Tibial nerve (tissue), 4 donors: ENCODE measurements at places on chromosomes 12 and 14. TPM values are rescaled to one million over a fixed set of nuclear protein-coding genes. Genes with fewer than 3 reads are reported as not detected.

DNA sequence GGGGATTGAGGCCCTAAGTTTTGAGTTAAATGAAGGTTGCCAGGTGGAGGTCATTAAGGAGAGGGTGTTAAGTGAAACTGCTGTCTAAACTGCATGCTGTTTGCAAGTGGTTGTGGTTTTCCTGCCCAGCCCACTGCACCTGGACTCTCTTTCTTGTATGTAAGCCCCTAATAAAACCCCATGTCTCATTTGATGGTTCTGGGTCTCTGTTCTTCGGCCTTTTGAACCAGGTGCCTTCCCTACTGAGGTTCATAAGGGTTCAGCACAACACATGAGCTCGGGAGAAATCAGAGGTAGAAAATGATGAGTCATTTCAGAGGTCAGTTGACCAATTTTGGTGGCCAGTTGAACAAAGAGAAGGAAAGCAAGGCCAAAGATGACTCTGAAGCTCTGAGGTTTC is 382.5 kb downstream of the RPS29 start:
- no peaks in the 10 kb centered on the region for H3K27me3 ChIP-seq
- no peaks in the 10 kb centered on the region for H3K4me1 ChIP-seq
- H3K27ac ChIP-seq: no peak overlapping the region
- DNase-seq: no peak

DNA sequence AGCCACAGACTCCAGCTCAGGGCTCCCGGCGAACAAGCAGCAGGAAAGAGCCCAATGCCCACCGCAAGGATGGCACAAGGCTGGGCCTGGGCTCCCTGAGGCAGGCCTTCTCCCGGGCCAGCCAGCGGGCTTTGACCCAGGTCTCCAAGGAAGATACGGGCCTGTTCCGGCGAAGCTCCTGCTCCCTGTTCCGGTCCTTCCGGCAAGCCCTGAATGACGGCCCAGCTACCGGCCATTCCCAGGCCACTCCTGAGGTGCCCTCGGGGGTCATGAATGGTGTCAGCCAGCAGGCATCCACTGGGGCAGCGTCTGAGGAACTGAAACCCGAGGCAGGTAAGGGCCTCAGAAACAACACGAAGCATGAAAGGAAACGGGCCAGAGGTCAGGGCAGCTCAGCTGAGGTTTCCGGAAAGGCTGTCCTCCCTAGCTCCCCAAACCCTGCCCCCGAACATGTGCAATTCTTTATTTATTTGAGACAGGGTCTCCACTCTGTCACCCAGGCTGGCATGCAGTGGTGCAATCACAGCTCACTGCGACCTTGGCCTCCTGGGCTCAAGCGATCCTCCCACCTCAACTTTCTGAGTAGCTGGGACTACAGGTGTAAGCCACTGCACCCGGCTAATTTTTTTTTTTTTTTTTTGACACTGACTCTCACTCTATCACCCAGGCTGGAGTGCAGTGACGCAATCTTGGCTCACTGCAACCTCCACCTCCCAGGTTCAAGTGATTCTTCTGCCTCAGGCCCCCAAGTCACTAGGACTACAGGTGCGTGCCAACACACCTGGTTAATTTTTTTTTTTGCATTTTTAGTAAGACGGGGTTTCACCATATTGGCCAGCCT is 6.0 kb downstream of the EXOC3L4 start:
- no peaks in the 10 kb centered on the region for H3K36me3 ChIP-seq
- H3K27me3 ChIP-seq: peaks cover 44% of the 10 kb centered on the region
- no peak overlapping the region for H3K27ac ChIP-seq
- H3K4me1 ChIP-seq: no peaks in the 10 kb centered on the region

DNA sequence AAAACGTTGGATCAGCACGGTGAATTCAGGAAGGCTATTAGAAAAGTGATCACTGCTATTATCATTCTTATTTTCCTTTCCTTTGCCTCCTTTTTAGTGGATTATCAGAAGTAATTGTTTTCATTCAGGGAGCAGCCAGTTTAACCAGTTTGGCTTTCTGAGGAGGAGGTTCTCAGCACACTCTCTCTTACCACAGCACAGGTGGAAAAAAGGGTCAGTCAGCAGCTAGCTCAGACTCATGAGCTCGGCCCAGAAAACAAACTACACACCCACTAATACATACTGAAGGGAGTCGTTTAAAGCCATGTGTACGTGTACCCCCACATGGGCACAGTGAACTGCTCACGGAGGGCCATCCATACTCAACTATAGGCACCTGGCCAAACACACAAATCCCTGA is 23.2 kb upstream of the MAGOHB start:
- H3K36me3 ChIP-seq: no peaks in the 10 kb centered on the region
- H3K27ac ChIP-seq: no peak overlapping the region
- no peaks in the 10 kb centered on the region for H3K27me3 ChIP-seq
- no peak for DNase-seq

GRCh38 chr14:41418851-41419250 is 187.8 kb upstream of the LRFN5 start:
- no peak for DNase-seq
- H3K4me1 ChIP-seq: no peaks in the 10 kb centered on the region
- H3K4me3 ChIP-seq: no peak overlapping the region
- H3K27ac ChIP-seq: no peak overlapping the region

DNA sequence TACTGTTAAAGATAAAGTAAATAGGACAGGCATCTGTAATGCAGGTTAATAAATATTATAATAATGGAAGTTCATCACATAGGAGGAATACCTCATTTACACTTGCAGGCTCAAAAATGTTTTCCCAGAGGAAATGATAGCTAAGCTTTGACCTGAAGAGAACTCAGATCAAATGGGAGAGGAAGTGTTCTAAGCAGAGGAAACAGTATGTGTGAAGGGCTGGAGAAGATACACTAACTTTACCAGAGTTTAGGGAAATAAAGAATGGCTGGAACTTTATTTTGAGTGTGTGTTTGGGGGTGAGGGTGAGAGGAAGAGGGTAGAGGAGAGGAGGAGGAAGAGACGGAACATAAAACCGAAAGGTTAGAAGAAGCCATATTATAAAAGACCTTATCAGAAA is 34.0 kb upstream of the AP4S1 start:
- no peaks in the 10 kb centered on the region for H3K4me1 ChIP-seq
- DNase-seq: no peak
- no peak overlapping the region for H3K4me3 ChIP-seq
- no peak overlapping the region for H3K27ac ChIP-seq
- H3K27me3 ChIP-seq: no peaks in the 10 kb centered on the region

DNA sequence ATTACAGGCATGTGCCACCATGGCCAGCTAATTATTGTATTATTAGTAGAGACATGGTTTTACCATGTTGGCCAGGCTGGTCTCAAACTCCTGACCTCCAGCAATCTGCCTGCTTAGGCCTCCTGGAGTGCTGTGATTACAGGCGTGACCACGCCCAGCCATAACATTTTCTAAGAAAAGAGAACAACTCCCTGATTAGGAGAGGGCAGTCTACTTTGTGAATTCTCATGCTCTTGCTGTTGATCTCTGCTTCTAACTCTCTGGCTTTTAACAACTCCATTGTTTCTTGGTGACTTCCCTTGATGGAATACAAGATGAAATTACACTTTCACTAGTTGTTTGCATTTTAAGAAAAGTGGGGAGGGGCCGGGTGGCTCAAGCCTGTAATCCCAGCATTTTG is 33.6 kb downstream of the SSH1 start:
- H3K36me3 ChIP-seq: no peaks in the 10 kb centered on the region
- DNase-seq: no peak
- H3K4me3 ChIP-seq: peak overlapping the region; percentile 44

- H3K27me3 ChIP-seq: no peaks in the 10 kb centered on the region
- no peak overlapping the region for H3K4me3 ChIP-seq
- peak overlapping the region; percentile 83 for H3K27ac ChIP-seq
- no peaks in the 10 kb centered on the region for H3K36me3 ChIP-seq
- no peaks in the 10 kb centered on the region for H3K4me1 ChIP-seq
- DNase-seq: peak; percentile 35
Observed at GRCh38 chr12:67681105-67681778, 32.7 kb downstream of the DYRK2 start.

DNA sequence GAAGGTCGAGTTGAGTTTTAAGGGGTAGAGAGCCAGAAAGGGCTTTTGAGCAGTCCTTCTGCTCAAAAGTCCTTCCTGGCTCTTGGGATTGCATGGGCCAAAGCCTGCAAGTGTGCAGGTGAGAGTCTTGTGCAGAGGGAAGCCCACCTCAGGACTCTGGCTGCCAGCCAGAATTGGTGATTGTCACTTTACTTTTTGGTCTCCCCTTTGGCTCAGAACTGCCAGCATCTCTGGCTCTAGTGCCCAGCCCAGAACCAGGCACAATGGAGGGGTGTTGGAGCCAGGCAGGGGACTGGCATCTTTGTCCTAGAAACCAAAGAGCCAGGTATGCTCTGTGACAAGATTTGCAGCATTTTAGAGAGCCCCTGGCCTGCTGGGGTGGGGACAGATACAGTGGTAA is 23.5 kb downstream of the FAM222A start:
- no peaks in the 10 kb centered on the region for H3K4me1 ChIP-seq
- no peak overlapping the region for H3K4me3 ChIP-seq
- no peaks in the 10 kb centered on the region for H3K27me3 ChIP-seq
- no peaks in the 10 kb centered on the region for H3K36me3 ChIP-seq
- no peak for DNase-seq

DNA sequence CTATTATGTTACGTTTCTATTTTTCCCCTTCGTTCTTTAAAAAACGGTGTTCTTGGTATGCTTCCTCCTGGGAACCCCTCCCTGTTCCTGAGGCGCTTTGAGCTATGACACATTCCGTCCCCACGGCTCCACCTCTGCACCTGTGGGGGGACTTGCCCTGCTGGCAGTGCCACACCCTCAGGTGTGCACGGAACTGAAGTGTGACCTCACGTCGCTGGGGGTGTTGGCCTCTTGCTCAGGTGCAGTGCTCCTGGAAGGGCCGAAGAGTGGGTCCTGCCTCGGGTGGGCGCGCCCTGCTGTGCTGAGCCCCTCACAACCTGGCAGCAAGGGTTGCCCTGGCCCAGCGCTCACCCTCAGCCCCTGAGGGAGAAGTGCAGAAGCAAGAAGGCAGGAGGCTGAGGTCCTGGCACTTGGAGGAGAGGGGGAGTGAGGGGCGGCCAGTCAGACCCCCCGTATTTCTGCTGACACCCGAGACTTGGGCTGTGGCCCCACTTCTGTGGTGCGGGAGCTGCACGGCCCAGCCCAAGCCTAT is 4.9 kb downstream of the AMN start:
- peaks cover 13% of the 10 kb centered on the region for H3K36me3 ChIP-seq
- peaks cover 79% of the 10 kb centered on the region for H3K27me3 ChIP-seq
- H3K4me1 ChIP-seq: peaks cover 50% of the 10 kb centered on the region

DNA sequence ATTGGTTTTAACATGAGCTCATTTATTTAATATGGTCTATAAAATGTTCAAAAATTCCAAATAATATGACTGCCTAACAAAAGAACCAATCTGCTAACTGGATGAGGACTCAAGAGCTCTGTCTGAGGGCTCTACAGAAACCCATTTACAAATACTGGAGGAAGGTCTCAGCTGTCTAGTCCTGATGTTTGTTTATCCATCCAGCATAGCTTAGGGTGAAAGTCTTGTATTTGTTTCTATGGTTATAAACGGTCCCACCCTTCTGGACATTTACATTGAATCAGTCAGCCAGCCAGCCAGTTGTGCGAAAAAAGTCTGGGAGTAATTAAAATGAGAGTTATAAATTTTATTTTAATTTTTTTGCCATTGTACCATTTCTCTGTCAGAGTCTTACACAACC is 220.7 kb downstream of the BMP4 start:
- no peak for DNase-seq
- H3K27me3 ChIP-seq: no peaks in the 10 kb centered on the region
- no peak overlapping the region for H3K27ac ChIP-seq

DNA sequence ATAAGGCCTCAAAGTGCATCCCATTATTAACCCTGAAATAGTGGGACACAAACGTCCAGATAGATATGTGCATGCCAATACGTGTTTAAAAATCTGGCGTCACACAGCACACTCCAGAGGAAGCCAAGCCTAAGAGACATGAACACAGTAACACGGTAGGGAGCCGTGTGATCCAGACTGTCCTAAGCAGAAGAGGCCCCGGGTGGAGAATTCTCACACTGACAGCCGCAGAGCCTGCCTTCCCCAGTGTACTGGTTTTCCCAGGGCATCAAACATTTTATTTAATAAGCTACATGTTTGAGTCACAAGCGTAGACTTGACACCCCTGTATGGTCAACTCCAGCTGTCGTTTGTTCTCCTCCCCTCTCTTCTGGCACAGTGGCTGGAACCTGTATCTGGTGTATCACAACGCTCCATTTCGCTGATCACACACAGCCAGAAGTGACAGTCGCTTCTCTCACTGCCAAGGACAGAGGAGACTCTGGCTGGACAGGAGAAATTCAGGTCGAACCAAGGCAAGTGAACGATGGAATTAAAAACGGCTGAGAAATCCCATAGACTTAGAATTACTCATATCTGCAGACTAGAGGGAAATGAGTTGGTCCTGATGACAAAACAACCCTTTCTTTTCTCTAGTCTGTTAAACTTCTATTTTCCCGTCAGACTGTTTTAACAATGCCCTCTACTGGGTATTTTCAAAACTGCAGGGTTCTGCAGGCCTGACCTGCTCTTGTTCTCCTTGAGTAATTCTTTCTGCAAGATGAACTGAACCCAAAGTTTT is 359.9 kb downstream of the RGS6 start:
- peak overlapping the region; percentile 9 for H3K27ac ChIP-seq
- no peaks in the 10 kb centered on the region for H3K27me3 ChIP-seq
- no peak overlapping the region for H3K4me3 ChIP-seq
- no peaks in the 10 kb centered on the region for H3K36me3 ChIP-seq
- peak; percentile 77 for DNase-seq
- no peaks in the 10 kb centered on the region for H3K4me1 ChIP-seq

DNA sequence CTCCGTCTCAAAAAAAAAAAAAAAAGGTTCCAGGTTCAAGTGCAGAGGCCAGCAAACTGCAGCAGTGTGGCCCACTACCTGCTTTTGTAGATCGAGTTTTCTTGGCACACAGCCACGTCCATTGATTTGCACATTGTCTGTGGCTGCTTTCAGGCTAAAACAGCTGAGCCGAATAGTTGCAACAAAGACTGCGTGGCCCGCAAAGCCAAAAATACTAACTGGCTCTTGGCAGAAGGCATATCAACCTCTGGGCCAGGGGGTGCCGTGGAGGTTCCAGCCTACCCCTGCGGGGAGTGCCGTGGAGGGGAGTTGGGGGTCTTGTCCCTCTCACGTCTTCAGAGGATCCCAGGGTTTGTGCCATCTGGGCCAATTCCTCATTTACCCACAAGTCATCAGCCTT is 170.1 kb downstream of the ADGRD1 start:
- DNase-seq: no peak
- no peaks in the 10 kb centered on the region for H3K4me1 ChIP-seq
- H3K36me3 ChIP-seq: no peaks in the 10 kb centered on the region
- no peak overlapping the region for H3K27ac ChIP-seq
- H3K4me3 ChIP-seq: no peak overlapping the region

GRCh38 chr14:58947814-58948445 is 240.5 kb upstream of the DAAM1 start:
- no peak overlapping the region for H3K4me3 ChIP-seq
- no peak overlapping the region for H3K27ac ChIP-seq
- no peaks in the 10 kb centered on the region for H3K36me3 ChIP-seq
- no peaks in the 10 kb centered on the region for H3K4me1 ChIP-seq

Gene TSPAN11
- 16.0 TPM for total RNA-seq

Gene DEGS2
- total RNA-seq: 1.5 TPM

Gene PLD4
- not detected for total RNA-seq

Gene PLCZ1
- not detected for total RNA-seq

Gene ATP5F1B
- total RNA-seq: 293 TPM

Gene SPTSSA
- 21.6 TPM for total RNA-seq

Gene GPR68
- total RNA-seq: 0.60 TPM

Gene FGF23
- not detected for total RNA-seq

Gene NOVA1
- total RNA-seq: 32.9 TPM

Gene ESR2
- 2.4 TPM for total RNA-seq

Gene CPNE6
- total RNA-seq: not detected
